Stimulated activated CD8-positive, alpha-beta memory T cell treated with anti-CD3 and anti-CD28 coated beads, Interleukin-7, amount 100 ng/mL, for 1 hour (primary cell): ENCODE measurements at places on chromosomes 3 and 15.

GRCh38 chr3:134594331-134594741, 56.5 kb downstream of the KY start:
- no peak for DNase-seq

DNA sequence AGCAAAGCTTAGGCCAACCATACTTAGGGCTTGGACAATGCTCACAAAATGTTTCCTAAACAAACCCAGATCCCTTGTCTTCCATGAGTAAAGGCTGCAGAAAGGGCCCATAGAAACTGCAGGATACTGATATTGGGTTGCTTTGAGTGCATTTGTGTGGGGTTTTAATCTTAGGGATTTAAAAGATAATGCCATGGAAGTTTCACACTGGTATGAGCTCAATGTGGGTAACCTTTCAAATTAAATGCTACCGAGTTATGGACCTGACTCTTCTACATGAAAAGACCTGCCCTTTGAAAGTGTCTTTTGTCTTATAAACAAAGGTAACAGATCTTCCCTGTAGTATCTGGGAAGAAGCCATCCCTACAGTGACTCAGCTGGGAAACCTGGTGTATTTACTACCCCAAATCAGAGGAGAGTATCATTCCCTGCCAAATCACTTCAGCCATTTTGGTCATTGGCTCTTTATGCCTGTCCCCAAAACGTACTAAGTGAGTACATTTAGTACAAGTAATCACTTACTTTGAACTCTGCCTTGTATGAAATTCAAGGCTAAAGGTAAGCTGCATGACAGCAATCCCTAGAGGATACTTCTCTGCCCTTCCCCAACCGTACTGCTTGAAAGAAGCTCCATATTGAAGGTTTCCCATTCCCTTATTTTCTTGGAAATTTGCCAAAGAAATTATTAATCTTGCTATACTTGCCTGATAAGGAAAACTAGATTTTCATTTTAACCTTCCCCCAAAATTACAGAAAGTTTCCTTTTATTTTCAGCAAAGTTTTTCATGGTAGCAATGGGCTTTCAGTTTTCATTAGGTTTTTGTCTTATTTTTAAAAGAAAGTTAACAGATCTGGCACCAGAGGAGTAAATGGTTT, 7.2 kb downstream of the TM4SF1 start:
- DNase-seq = no peak

- no peak for DNase-seq
These were observed 136.7 kb downstream of the KCNH8 start for GRCh38 chr3:19284974-19285373.

- DNase-seq = no peak
These were observed 114.9 kb downstream of the IQCH start for GRCh38 chr15:67369359-67369998.

- DNase-seq = no peak
These were observed 7.1 kb downstream of the RAD51 start for GRCh38 chr15:40702077-40702476.

- DNase-seq = no peak
These were observed 398.8 kb downstream of the MECOM start for GRCh38 chr3:169264711-169265110.
